Activated T-helper 2 cell treated with anti-CD3 and anti-CD28 coated beads, Interferon-gamma antibody, Interleukin-2, Interleukin-4, amounts not matched to agents 10 μg/mL and 5 μg/mL and 100 μg/mL, durations not matched to agents 14 hours and 24 hours and 36 hours (primary cell): ENCODE measurements at places on chromosomes 6 and 20.
A peak's percentile ranks its signal among the peaks of the same experiment; 100 is the strongest.

- no peak overlapping the region for H3K27ac ChIP-seq
- H3K36me3 ChIP-seq = no peaks in the 10 kb centered on the region
- H3K4me3 ChIP-seq = no peak overlapping the region
- DNase-seq = no peak
- H3K4me1 ChIP-seq = no peaks in the 10 kb centered on the region
These were observed 164.2 kb downstream of the PHF3 start for GRCh38 chr6:63799813-63800212.

- peaks cover 63% of the 10 kb centered on the region for H3K36me3 ChIP-seq
- no peaks in the 10 kb centered on the region for H3K27me3 ChIP-seq
- H3K4me1 ChIP-seq = peaks cover 14% of the 10 kb centered on the region
These were observed 52.2 kb downstream of the STK38 start for GRCh38 chr6:36495086-36495485.

DNA sequence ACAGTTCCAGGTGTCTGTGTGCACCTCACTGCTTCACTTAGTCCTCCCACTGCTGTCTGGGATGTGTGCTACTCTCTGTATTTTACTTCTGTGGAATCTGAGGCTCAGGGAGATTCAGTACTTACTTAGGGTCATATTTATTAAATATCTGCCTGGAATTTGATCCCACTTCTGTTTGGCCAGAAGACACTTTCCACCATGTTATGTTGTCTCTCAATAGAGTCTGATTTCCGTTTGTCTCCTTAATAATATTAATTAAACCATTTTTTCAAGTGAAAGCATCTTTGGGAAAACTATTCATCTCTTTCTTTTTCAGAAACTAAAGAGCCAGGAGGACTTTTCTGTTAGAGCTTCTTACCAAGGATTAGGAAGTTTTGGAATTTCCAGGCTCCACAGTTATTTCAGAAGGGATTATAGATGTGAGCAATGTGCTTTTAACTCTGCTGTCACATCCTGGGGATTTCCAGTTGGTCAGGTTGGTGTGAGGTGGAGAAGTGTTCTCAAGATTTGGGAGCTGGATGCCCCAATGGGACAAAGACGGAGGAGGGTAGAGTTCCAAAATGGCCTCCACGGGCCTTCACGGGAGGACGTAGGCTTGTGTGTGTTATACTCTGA is 156.8 kb upstream of the RALGAPA2 start:
- no peak overlapping the region for H3K27ac ChIP-seq
- H3K4me1 ChIP-seq = no peaks in the 10 kb centered on the region
- no peak for DNase-seq
- no peaks in the 10 kb centered on the region for H3K36me3 ChIP-seq

GRCh38 chr20:51667002-51667408 is 101.2 kb downstream of the ATP9A start:
- H3K4me1 ChIP-seq = peaks cover 10% of the 10 kb centered on the region
- peaks cover 21% of the 10 kb centered on the region for H3K27me3 ChIP-seq
- H3K4me3 ChIP-seq = no peak overlapping the region
- H3K36me3 ChIP-seq = peaks cover 10% of the 10 kb centered on the region
- DNase-seq = no peak

GRCh38 chr6:36997811-36998722 is 7.4 kb upstream of the FGD2 start:
- H3K27me3 ChIP-seq = peaks cover 19% of the 10 kb centered on the region
- H3K36me3 ChIP-seq = no peaks in the 10 kb centered on the region
- no peak overlapping the region for H3K4me3 ChIP-seq
- H3K27ac ChIP-seq = no peak overlapping the region
- no peak for DNase-seq

- no peak for DNase-seq
- H3K36me3 ChIP-seq = peaks cover 5% of the 10 kb centered on the region
- peaks cover 3% of the 10 kb centered on the region for H3K27me3 ChIP-seq
- H3K4me3 ChIP-seq = no peak overlapping the region
- peaks cover 23% of the 10 kb centered on the region for H3K4me1 ChIP-seq
These were observed 35.0 kb downstream of the LY86 start for GRCh38 chr6:6623553-6623952.

GRCh38 chr6:63448229-63448628 is 124.1 kb upstream of the LOC128125822 start:
- peaks cover 11% of the 10 kb centered on the region for H3K27me3 ChIP-seq
- DNase-seq = no peak
- H3K4me3 ChIP-seq = no peak overlapping the region
- no peaks in the 10 kb centered on the region for H3K36me3 ChIP-seq
- no peaks in the 10 kb centered on the region for H3K4me1 ChIP-seq
- H3K27ac ChIP-seq = no peak overlapping the region

DNA sequence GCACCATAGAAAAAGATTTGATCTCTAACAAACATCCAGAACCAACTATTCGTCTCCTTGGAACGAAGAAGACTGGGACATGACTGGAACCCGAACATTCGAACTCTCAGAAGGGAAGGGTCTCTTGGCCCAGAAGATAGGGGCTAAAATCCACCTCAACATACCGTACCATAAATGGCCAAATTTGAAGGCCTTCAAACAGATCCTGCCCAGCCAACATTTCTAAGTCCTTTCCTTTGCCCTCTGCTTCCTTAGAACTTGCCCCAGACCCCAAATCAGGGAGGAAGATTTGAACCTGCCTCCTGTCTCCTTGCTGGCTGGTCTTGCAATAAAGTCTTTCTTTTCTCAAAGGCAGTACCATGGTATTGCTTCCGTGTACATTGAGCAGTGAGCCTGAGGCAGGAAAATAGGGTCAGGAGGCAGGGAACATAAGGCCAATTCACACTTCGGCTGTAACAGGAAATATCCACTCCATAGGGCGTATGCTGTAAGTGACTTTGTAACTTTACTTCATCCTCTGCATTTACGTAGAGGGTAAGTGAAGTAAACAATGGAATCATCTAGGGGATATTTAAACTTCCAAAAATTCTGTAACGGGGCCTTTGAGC is 1.8 kb upstream of the PXDC1 start:
- DNase-seq = no peak
- H3K27ac ChIP-seq = no peak overlapping the region
- peaks cover 2% of the 10 kb centered on the region for H3K4me1 ChIP-seq
- H3K4me3 ChIP-seq = no peak overlapping the region

DNA sequence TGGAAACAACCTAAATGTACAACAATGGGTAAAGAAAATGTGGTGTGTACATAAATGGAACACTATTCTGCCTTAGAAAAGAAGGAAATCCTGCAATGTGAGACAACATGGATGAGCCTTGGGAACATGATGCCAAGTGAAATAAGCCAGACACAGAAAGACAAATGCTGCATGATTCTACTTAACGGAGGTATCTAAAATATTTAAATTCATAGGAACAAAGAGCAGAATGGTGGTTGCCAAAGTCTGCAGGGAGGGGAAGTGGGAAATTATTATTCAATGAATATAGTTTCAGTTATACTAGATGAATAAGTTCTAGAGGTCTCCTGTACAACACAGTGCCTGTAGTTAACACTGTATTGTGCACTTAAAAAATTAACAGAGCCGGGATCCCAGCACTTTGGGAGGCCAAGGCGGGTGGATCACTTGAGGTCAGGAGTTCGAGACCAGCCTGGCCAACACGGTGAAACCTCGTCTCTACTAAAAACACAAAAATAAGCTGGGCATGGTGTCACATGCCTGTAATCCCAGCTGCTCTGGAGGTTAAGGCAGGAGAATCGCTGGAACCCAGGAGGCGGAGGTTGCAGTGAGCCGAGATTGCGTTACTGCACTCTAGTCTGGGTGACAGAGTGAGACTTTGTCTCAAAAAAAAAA is 71.4 kb upstream of the SNX9 start:
- peaks cover 13% of the 10 kb centered on the region for H3K27me3 ChIP-seq
- H3K36me3 ChIP-seq = no peaks in the 10 kb centered on the region
- no peak for DNase-seq
- peaks cover 60% of the 10 kb centered on the region for H3K4me1 ChIP-seq
- no peak overlapping the region for H3K27ac ChIP-seq

- H3K27ac ChIP-seq = no peak overlapping the region
- H3K4me3 ChIP-seq = no peak overlapping the region
- no peak for DNase-seq
- no peaks in the 10 kb centered on the region for H3K27me3 ChIP-seq
- H3K36me3 ChIP-seq = peaks cover 5% of the 10 kb centered on the region
- H3K4me1 ChIP-seq = no peaks in the 10 kb centered on the region
These were observed 449.9 kb upstream of the SOX4 start for GRCh38 chr6:21143645-21144044.

- H3K27me3 ChIP-seq = peaks cover 4% of the 10 kb centered on the region
- DNase-seq = no peak
These were observed 80.2 kb downstream of the CAP2 start for GRCh38 chr6:17473554-17473953.

DNA sequence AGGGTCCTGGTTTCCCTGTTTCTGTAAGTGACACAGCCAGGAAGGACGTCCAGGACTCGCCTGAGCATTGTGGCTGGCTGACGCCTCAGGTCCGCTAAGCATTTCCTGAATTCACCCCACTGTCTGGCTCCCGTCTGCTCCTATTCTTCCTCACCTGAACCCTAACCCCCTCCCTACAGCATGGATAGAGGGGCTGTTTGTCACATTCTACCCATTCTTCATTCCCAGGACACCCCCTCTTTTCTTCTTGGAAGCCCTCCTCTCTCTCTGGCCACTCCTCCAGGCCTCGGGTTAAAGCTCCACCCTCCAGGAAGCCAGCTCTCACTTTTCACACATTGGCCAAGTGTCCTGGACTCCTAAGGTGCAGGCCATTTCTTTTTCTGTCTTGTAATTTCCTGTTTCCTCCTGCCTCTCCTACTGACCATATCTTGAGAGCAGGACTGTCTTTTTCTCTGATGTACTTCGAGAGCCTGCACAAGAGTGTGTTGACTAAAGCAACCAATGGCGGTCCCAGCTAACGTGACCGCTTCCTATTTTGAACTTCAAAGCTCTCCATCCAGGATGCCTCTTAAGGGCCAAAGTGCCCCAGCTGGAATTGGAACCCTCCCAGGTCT is 24.2 kb upstream of the MYMX start:
- no peaks in the 10 kb centered on the region for H3K36me3 ChIP-seq
- peaks cover 4% of the 10 kb centered on the region for H3K27me3 ChIP-seq
- H3K4me1 ChIP-seq = peaks cover 20% of the 10 kb centered on the region
- peak overlapping the region; percentile 2 for H3K27ac ChIP-seq

DNA sequence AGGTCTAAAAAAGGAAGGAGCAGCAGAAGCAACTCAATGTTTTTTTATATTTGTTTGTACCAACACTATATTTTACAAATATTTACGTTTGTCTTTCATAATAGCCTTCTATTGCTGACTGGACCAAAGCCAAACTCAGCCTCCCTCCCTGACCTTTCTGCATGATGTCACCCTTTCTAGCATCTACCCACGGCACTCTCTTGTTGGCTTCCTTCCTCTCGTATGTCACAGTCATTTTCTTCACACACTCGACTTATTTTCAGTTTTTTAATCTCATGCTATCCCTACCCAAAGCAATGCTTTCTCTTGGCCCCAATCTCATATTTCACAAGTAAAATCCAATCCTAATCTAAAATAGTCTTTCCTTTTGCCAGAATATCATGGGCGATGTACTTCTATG is 16.3 kb upstream of the FAM8A1 start:
- no peaks in the 10 kb centered on the region for H3K36me3 ChIP-seq
- no peak for DNase-seq
- peaks cover 9% of the 10 kb centered on the region for H3K27me3 ChIP-seq
- peak overlapping the region; percentile 2 for H3K27ac ChIP-seq

- DNase-seq = no peak
- H3K27me3 ChIP-seq = no peaks in the 10 kb centered on the region
- no peak overlapping the region for H3K4me3 ChIP-seq
- peak overlapping the region; percentile 70 for H3K27ac ChIP-seq
- H3K36me3 ChIP-seq = no peaks in the 10 kb centered on the region
These were observed 54.0 kb upstream of the IPCEF1 start for GRCh38 chr6:154410619-154411072.

DNA sequence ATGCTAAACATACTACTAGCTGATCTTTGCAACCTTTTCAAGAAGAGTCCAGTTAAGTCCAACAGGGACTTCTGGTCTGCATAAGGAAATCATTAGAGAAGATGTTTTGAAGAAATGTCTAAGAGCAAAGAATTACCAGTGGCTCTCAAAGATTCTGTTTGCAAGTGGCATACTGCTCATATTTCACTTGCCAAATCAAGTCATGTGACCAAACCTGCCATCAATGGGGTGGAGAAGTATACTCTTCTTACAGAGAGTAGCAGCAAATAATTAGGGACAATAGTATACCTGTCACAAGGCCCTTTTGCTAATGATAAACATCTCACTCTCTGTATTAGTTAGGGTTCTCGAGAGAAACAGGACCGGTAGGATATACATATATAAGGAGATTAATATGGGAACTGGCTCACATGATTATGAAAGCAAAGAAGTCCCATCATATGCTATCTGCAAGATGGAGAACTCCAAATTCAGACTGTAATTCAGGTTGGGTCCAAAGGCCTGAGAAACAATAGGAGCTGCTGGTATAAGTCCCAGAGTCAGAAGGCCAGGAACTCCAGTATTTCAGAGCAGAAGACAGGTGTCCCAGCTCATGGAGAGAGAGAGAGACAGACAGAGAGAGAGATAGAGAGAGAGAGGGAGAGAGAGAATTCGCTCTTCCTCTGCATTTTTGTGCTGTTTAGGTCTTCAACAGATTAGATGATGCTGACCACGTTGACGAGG is 111.5 kb downstream of the LCA5 start:
- H3K27me3 ChIP-seq = peaks cover 9% of the 10 kb centered on the region
- no peak overlapping the region for H3K4me3 ChIP-seq
- DNase-seq = no peak
- no peak overlapping the region for H3K27ac ChIP-seq
- H3K36me3 ChIP-seq = no peaks in the 10 kb centered on the region
